ENCODE measurements at places on chromosomes 7 and 10.
A peak's percentile ranks its signal among the peaks of the same experiment; 100 is the strongest.

- no peak for DNase-seq
Observed at GRCh38 chr7:128124786-128125185, 93.5 kb upstream of the LRRC4 start.

GRCh38 chr7:48041653-48041970, 6.3 kb downstream of the C7orf57 start:
- DNase-seq = no peak

GRCh38 chr10:92242910-92243671, 47.8 kb downstream of the CPEB3 start:
- DNase-seq = no peak

- DNase-seq = no peak
Observed at GRCh38 chr7:17560516-17560915, 262.1 kb downstream of the AHR start.

DNA sequence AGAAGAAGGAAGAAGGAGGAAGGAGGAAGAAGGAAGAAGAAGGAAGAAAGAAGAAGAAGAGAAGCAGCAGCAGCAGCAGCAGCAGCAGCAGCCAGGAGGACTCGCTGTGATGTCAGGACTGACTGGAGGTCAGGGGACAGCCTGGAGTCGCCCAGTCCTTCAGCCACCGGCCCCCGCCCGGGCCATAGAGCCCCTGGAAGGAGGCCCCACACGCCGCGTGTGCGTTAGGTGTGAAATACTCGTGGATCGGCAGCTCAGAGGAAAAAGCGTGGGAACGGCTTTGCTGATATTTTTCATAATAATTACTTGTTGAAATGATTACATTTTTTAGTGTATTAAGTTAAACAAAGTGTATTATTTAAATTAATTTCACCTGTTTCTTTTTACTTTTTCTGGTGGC, 48.4 kb downstream of the UNCX start:
- no peak for DNase-seq

DNA sequence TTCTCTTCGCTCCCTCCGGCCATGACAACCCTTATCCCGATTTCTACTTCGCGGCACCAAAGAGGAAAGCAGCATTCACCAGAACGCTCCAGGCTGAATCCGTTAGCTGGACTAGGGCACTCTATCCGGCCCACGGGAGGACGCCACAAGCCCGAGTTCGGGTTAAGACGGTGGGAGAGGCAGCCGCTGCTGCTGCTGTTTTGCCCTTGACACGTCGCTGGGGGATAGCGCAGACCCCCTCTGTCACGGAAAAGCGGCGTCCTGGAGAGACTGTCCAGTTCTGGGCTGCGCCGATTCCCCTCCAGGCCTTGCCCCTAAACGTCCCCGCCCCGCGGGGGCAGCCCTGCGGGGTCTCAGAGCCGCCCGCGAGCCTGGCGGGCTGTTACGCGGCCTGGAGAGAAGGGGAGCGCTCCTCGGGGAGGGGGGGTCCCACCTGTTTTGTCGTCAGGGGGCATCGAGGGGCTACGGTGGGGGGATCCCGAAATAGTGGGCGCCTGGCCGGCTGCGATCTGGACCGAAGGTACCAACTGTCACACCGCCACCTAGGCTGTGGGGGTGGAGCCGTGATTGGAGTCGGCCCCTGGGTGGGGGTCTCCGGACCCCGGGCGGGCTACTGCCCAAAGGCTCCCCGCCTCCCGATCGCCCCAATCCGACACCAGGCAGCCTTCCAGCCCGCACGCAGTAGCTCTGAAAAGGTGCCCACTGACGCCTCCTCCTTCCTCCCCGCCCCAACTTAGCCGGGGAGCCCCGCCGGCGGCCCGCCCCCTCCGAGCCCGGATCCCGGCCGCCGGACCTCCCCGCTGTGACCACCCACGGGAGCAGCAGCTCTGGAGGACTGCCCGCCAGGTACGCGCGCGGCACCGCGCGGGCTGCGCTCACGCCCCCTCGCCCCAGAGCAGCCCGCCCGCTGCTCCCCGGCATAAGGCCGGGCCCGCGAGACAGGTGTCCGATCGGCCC, 772 bp downstream of the SGMS1 start:
- DNase-seq = peak; percentile 33
